ENCODE measurements at places on chromosomes 1 and 21.
A peak's percentile ranks its signal among the peaks of the same experiment; 100 is the strongest.

DNA sequence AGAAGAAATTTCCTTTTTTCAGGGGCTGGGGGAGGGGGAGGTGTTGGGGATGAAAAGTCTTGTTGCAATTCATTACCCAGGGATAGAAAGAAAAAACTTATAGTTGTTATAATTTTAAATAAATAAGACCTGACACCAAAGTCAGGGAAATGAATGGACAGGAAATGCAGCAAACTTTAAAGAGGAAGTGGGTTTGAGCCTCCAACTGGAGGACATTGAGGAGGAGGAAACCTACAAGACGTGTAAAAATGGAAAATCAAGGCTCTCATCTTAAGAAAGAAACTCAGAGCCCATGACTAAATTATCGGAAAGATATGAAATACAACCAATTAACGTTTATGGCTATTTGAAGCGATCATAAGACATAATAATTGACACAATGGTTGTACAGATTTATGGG lies 54.4 kb downstream of the NIBAN1 start:
- no peak for DNase-seq

DNA sequence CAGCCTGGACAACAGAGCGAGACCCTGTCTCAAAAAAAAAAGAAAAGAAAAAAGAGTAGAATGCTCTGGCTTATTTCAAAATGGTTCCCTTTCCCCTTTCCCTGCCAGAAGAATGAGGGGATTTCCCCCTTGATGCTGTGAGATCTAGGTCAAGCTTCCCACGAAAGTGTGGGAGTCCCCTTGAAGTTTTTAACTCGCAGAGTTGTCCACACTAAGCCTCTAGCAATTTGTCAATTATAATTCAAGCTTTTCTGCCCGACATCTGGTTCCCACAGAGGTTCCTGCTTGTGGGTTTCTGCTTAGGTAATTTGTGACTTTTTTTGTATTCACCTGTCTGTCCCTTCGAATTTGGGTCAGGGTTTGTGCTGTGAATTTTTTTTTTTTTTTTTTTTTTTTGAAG lies 62.8 kb downstream of the ZFYVE9 start:
- no peak for DNase-seq

- no peak for DNase-seq
Observed at GRCh38 chr1:38997034-38997900, 6.2 kb downstream of the AKIRIN1 start.

DNA sequence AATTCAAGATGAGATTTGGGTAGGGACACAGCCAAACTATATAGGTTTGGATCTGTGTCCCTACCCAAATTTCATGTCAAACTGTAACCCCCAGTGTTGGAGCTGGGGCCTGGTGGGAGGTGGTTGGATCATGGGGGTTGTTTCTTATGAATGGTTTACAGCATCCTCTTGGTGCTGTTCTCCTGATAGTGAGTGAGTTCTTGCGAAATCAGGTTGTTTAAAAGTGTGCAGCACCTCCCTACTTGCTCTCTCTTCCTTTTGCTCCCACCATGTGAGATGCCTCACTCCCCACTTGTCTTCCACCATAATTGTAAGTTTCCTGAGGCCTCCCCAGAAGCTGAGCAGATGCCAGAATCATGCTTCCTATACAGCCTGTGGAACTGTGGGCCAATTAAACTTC lies 17.3 kb downstream of the ODF2L start:
- DNase-seq: no peak

GRCh38 chr1:155002464-155003226 lies at the start of gene ZBTB7B:
ZBTB7B (plus strand) TSS chr1:155002802; CDS start chr1:155014661, 11,859 bp downstream.
- DNase-seq: no peak

- DNase-seq: peak; percentile 19
Observed at GRCh38 chr1:112674986-112675727, 698 bp downstream of the MOV10 start.

DNA sequence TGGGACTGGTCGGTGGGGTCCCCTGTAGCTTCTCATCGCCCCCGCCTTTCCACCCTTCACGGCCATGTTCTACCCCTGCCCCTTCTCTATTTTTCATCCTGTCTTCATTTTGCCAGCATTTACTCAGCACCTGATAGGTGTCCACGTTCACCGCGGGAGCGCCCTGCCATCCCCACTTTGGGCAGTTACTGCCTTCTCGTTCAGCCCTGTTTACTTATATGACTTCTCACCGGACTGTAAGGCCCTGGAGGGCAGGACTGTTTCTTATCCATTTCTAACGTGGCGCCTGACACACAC lies 380 bp downstream of the MFN2 start:
- DNase-seq: peak; percentile 3

GRCh38 chr1:34754964-34755637 lies at the start of gene GJB5:
GJB5 (plus strand) TSS chr1:34755047; CDS start chr1:34757331, 2,284 bp downstream.
- no peak for DNase-seq

DNA sequence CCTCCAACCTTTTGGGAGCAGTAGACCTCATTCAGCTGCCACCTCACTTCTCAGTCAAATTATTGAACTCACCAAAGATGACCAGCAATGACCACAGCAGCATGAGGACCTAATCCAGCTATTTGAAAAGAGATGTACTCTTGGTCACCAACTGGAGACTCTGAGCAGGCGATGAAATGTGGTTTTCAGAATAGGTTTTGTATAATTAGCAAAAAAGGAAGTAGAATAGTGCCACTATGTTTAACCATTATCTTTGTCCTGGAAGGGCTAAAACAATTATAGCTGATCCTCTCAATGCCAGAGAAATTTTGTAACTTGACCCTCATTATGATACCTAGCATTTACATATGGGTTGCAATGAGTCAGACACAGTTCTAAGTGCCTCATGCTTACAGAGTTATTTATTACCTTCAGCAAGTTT lies at the start of gene FCRL2:
FCRL2 (minus strand) TSS at position 162 of the 421 bp plus-strand sequence; CDS start at position 103, 59 bp downstream.
- no peak for DNase-seq

GRCh38 chr1:197440715-197441114 lies 172.7 kb downstream of the CRB1 start:
- no peak for DNase-seq

DNA sequence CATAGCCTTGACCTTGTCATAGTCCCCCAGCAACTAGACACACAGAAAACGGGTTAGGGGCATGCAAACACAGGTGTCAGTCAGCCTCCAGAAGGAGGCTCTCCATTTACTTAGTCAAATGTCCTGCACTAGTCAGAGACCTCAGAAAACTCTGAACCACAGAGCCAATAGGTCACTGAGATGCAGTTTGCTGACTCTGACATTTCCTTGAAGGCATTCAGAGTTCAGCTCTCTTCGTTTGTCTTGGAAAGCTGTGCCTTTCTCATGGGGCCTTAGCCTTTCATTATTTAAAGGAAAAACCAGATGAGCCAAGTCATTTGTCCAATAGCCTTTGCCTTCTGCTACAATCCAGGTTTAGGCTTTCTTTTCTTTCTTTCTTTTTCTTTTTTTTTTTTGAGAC lies 3.5 kb downstream of the OLFML2B start:
- DNase-seq: no peak

DNA sequence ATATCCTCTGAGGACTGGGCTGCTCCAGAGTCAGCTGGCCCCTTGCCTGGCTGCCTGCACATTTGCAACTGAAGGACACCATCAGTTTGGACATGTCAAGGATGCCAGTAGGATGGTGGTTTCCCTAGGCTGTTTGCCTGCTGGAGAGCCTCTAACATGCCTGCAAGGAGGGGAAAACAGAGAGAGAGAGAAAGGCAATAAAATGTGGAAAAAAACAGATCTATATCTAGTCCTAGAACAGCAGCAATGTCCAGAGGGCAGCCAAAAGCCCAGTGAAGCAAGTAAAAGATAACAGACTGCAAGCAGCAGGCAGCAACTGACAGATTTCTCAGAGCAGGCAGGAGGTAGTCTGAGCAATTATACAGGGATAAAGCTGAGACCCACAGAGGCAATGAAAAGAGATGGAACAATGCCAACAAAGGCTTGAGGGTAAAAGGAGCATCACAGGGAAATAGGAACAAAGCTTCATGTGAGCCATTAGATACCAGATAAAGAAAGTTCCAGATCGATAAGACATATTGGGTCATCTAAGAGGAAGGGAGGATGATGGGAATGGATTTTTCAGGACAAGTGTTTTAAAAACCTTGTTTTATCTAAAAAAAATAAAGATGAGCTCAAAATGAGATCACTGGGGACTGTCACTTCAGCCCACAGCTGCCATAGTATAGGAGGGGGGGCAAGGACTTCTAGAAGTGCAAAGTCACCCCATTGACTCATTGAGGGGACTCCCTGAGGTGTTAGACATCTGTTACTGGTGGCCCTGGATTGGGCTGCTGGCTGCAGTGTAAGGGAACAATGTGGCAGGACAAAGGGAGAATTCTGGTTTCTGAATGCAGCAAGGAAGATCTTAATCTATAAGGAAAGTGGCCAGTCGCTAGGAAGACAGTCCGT lies 38.6 kb upstream of the GADD45A start:
- DNase-seq: no peak

GRCh38 chr1:13775916-13776315 lies 75.9 kb downstream of the PRDM2 start:
- no peak for DNase-seq

GRCh38 chr1:110262846-110263631 lies 52.9 kb downstream of the KCNC4 start:
- DNase-seq: no peak

DNA sequence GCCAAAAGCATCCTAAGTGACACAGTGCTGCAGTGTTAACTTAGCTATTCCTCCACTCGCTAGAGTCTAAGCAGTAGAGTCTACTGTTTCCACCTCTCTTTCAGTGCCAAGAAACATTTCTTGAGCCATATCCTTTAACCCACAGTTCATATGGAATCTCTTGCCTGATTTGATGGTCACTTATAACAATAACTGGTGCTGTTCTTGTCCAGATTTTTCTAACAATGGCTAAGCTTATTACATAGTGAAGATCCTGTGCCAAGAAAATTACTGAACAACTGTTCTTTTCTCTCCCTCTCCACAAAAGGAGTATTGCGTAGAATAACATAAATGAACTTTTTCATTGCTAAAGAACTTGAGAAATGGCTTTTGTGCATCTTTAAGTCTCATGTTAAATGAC lies 121.3 kb downstream of the CDC7 start:
- DNase-seq: no peak

- DNase-seq: no peak
Observed at GRCh38 chr21:30717105-30717504, 1.5 kb downstream of the KRTAP21-3 start.

GRCh38 chr21:34939673-34940331 lies 109.3 kb downstream of the RUNX1 start:
- DNase-seq: no peak

GRCh38 chr1:200805719-200806118 lies 67.0 kb downstream of the CAMSAP2 start:
- DNase-seq: no peak

DNA sequence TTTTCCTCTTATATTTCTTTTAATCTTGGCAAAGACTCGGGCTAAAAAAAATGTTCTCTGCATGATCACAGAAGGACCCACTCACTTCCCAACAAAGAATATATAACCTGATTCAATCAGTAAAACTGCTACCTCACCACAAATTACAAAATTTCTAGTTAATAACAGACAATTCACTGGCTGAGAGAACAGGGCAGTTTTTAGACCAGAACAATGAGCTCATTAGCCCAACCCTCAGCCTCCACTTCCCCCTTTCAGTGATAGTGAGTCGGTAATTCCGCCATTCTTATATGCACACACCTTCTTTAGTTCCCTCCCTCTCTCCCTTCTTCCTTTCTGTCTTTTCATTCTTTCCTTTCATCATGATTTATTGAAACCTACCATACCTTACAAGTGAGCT lies 8.9 kb downstream of the SIPA1L2 start:
- no peak for DNase-seq

DNA sequence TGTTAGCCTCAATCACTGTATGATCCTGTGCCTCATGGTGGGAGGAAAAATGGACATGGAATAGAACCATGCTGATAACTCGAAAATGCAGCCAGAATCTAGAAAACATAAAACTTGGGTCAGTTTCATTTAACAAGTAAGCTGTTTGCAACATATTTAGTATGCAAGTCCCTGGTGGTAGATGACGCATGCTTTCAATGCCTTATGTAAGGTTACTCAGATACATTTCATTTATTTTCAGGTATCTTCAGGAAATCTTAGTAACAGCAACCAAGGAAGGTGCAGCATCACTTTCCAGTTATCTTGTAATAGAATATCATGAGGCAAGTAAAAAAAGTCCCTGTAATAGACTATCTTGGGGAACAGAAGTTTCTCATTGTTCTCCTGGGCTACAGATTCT lies 92.9 kb downstream of the RYR2 start:
- no peak for DNase-seq

Measured in activated T-cell treated with anti-CD3 and anti-CD28 coated beads for 4 hours (primary cell).